M059J (cell line): ENCODE measurements at places on chromosomes 2 and 18.

DNA sequence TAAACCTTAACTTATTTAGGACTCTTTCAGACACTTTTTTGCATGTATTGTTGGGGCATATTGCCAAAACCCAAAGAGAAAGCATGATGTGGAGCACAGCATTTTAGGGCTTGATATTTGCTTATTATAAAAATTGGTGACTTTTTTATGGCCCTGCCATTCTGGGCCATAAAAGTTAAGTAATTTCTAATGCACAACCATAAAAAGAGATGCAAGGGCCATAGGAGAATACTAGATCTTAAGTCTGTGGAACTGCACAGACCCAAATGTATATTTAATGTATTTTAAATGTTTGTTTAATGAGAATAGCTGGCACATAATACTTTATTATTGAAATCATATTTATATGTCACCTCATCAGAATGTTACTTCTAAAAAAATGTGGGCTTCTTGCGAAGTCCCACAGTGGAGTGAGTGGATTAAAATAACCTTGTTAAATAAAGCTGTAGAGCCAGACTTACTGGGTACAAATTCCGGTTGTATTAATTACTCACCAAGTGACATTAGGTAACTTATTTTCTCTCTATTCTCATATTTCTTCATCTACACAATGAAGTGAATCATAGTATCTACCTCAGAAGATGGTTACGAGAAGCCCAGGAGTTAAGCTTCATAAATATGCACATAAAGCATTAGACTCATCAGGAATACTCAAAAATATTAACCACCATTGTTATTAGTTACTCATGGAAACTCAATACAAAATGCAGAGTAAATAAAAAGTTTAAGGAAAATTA is 52.2 kb downstream of the HNMT start:
- no peak for DNase-seq

DNA sequence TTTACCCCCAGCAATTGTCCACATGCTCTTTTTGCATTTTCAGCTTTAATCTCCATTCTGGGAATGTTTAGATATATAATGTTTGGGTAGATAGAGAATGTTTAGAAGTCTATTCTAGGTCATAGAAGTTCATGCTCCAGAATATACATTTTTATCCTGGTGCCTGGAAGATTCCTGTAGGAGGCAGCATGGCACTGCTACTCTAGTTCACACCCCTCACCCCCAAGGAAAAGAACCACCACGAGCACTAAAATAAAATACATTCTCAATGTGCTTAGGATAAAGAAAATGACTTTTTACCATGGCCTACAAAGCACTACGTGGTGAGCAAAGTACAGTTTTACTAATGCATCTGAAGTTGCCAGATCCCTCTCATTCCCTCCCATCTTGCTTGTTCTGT is 53.8 kb downstream of the MYO1B start:
- no peak for DNase-seq

- DNase-seq, result no peak
These were observed 100.3 kb downstream of the DAW1 start for GRCh38 chr2:227971619-227972230.

- DNase-seq, result no peak
These were observed 83.3 kb upstream of the ZNF521 start for GRCh38 chr18:25435149-25435782.

DNA sequence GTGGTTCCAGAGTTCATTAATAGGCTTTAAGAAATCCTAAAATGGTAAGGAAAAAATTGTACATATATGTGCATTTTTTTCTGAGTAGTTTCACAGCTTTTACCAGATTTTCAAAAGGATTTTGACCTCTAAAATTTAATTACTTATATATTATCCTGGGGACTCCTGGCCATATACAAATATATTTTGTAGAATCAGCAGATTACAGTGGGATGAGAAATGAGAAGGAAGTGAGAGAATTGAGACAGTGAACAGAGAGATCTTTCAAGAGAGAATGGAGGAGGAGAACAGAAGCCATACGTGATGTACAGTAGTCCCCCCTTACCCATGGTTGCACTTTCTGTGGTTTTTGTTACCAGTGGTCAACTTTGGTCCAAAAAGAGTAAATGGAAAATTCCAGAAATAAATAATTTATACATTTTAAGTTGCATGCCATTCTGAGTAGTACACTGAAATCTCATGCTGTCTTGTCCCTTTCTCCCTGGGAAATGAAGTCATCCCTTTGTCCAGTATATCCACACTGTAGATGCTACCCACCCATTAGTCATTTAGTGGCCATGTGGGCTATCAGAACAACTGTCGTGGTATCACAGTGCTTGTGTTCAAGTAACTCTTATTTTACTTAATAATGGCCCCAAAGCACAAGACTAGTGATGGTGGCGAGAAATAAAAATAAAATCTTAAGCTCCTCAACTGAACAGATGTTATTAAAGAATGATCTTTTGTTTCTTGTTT is 130.4 kb upstream of the MYO3B start:
- DNase-seq, result no peak

DNA sequence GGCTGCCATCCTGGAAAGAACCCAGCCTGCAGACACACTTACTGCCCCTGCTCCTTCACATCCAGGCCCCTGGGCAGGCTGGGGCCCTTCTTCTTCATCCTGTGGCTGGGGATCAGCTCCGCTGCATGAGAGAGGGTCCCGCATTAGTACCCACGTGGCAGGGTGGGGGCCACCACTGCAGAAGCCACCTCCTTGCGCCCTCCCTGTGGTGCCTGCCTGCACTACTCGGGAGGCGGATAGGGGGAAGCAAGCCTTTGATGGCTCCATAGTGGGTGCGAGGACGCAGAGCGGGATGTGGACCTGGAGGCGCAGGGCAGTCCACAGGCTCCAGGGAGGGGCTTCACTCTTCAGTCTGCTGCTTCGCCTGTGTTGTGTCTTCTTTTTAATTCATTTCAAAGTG is 46.7 kb downstream of the GPC1 start:
- DNase-seq, result no peak

DNA sequence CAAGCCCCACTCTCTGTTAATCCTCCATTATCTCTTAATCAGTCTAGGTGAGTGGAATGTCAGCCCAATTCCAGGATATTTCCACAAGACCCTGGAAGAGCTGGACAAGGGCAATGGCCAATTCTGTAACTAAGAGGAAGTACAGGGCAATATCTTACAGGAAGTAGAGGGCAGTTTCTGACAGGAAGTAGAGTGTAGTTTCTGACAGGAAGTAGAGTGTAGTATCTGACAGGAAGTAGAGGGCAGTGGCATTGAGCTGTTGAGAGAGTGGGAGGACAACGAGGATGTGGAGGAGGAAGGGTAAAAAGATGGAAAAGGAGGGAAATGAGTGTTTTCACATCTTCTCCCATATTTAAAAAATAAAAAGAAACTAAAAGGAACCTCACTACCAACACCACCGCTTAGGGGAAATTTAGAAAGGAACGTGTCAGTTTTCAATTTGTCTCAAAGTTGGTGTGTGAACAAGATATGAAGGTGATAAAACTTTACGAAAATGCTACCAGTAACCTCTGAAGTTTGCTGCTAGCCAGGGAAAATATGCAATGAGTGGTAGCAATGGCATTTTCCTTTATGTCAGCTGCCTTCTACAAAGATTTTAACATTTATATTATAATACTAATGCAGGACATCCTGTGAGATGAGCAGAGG is 430.9 kb upstream of the HNRNPA3 start:
- no peak for DNase-seq

- DNase-seq, result peak; percentile 29
These were observed 1.4 kb downstream of the B3GNT2 start for GRCh38 chr2:62197011-62197924.

- no peak for DNase-seq
These were observed 991.4 kb upstream of the CELF4 start for GRCh38 chr18:38557006-38557405.

GRCh38 chr18:46167971-46168370 is 63.8 kb downstream of the HAUS1 start:
- DNase-seq, result no peak

GRCh38 chr2:101120124-101120996 is 30.8 kb downstream of the TBC1D8 start:
- peak; percentile 96 for DNase-seq

DNA sequence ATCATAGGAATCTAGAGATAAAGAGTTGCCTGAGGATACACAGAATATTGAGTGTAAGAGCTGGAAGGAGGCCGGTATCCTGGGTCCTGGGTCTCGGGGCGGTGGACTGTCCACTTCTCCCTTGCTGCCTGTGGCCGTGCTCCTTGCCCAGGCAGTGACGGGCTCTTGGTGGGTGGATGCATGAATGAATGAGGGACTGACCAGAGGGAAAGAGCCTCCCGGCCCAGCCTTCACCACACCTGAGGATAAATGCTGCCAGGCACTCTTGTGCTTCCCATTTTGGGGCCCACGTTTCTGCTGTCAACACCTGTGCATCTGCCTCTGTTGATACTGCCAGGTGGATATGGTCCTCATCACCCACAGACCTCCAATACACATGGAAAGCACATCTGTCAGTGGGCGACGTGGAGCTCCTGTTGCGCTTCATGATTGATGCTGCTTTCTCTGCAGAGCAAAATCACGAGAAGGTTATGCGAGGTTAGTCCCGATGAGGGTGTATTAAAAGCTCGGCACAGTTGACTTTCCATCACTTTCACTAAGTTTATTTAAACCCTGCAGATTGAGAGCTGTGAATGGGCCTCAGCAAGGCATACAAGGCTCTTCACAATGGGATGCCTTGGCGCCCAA is 211.4 kb downstream of the LDLRAD4 start:
- no peak for DNase-seq

- DNase-seq, result peak; percentile 20
These were observed 1583.7 kb upstream of the CELF4 start for GRCh38 chr18:39149211-39149806.

DNA sequence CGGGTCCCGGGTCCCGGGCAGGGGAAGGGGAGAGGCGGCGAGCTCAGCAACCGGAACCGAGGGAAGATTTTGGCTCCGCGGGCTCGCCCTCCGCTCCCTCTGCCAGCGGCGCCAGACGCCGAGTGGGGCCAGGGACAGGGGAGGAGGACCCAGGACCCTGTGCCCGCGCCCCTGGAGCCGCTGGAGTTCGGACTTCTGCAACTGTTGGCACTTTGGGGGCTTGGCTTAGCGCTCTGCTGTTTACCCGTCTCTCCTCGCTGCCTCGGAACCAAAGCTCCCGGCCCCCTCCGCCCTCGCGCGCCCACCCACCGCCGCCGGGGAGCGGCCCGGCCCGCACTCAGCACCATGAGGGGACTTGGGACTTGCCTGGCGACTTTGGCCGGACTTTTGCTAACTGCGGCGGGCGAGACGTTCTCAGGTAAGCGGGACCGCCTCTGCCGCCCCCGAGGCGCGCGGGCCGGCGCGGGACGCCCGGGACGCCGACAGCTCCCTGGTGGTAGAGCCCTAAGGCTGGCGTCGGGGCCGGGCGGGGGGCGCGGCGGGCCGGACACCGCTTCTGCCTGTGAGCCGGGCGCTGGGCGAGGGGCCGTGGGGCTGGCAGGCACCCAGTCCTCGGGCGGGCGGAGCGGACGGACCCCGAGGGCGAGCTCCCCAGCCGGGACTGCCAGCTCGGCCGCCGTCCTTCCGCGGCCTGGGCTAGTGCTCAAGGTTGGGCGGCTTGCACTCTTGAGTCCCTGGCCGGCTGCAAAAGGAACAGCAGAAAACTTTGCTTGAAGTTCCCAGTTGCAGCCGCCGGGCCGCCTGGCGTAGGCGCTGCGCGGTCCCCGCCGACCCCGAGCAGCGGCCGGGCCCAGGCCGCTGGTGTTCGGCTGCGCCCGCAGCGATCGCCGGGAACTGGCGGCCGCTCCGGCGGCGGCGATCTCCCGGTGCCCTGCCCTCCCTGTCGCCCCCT is 634 bp downstream of the PTPRM start:
- no peak for DNase-seq
